ENCODE measurements at places on chromosomes 3 and 15.

- no peak for DNase-seq
These were observed 89.9 kb downstream of the CCNL1 start for GRCh38 chr3:157069846-157070677.

GRCh38 chr15:93089727-93090305, 805 bp upstream of the RGMA start:
- DNase-seq = no peak

GRCh38 chr3:16313886-16314645, 49.1 kb downstream of the OXNAD1 start:
- no peak for DNase-seq

DNA sequence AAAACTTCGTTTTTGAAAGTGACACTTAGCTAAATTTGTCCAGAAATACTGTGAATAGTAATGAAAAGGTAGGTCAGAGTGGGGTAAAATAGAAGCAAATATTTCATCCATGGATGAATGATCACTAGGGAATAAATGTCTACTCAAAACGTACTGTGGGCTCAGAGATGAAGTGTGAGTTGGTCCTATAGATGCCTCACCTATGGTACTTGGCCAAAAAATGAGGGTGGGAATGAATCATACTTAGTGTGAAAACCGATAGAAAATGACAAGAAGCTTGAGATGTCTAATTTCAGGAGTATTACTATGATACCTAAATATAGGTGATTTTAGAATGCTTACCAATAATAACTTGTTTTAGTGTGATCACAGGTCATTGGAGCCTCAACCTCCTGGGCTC, 155.9 kb downstream of the GMNC start:
- no peak for DNase-seq

DNA sequence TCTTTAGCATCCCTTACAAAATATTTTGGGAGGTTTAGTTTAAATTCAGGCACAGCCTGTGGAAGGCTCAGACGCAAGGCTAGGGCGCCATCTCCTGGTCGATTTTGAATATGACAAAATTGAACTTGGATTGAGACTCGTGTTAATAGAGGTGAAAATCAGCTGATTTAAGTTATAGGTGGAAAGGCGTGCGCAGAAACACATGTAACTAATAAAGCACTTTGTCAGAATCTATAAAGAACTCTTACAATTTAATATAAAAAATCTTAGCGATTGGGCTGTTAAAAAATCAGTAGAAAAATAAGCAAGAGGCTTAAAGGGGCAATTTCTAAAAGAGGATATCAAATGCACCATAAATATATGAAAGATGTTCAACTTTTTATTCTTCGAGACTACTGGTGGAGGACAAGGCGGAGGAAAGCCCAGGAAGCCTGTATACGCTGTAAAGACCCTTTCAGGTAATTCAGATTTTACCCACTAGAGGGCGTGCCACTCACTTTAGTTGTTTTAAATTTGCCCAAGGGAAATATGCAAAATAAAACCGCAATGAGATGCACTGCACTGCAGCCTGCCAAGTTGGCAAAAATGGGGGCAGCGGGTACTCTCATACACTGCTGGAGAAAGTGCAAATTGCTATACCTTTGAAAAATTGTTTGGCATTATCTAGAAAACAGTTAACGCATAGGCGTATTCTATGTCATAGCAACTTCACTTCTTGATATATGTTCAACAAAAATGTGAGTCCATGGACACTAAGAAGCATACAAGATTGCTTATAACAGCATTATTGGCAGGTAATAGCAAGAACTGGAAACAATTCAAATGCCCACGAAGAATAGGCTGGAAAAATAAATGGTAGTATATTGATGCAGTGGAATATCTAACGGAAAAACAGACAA, 64.7 kb downstream of the SLC30A4 start:
- peak; percentile 75 for DNase-seq

GRCh38 chr3:72259755-72260587, 475.0 kb upstream of the PROK2 start:
- no peak for DNase-seq
